ENCODE measurements at places on chromosomes 5 and 9. TPM values are rescaled to one million over a fixed set of nuclear protein-coding genes. Genes with fewer than 3 reads are reported as not detected.

GRCh38 chr5:98935206-98935605 is 6.4 kb upstream of the CHD1 start:
- no peaks in the 10 kb centered on the region for H3K27me3 ChIP-seq
- H3K4me1 ChIP-seq, result peaks cover 35% of the 10 kb centered on the region
- H3K4me3 ChIP-seq, result no peak overlapping the region
- DNase-seq, result no peak
- H3K36me3 ChIP-seq, result no peaks in the 10 kb centered on the region
- H3K27ac ChIP-seq, result no peak overlapping the region

DNA sequence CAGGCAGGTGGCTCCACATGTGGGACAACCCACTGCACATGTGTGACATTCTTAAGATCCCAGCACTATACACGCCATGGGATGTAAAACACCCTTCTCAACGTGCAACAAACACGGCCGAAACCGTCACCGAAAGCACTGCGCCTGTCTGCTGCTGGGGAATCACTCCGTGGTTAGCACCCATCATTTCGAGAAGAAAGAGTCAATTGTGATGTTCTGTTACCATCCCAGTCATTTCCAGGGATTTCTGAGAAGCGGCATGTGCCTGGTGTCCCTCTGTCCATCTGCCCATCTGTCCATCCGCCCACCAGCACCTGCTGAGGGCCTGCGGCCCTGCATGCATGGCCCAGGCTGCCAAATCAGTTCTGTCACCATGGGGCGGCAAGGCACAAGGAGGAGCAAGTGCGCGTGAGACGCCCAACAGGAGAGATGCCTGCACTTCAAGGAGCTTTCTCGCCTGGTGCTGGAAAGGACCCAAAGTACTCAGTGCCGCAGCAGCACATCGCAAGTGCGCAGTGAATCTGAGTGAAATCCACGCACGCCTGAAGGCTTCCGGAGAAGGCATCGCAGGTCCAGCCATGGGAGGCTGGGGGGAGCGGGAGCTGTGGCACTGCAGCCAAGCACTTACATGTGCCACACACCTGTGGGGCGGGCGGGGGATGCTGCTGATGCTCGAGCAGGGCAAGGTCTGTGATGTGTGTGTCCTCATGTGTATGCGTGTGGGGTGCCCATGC is 38.0 kb downstream of the VAV2 start:
- peaks cover 29% of the 10 kb centered on the region for H3K4me1 ChIP-seq
- no peak overlapping the region for H3K27ac ChIP-seq
- H3K36me3 ChIP-seq, result no peaks in the 10 kb centered on the region
- DNase-seq, result no peak
- no peak overlapping the region for H3K4me3 ChIP-seq
- H3K27me3 ChIP-seq, result no peaks in the 10 kb centered on the region

DNA sequence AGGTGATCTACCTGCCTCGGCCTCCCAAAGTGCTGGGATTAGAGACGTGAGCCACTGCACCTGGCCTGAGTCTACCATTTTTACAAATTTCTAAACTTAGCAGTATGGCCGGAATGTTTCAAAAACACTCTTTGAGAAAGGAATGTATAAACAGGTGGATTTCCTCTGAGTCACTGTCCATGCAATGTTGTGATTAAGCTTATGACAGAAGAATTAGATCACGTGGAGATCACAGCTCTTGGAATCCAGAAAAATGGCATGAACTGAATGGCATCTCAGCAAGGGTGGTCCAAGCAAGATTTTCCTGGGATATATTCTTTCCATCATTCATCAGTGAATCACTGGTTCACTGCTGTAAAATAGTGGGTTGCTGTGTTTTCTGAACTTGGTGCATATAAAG is 865.0 kb downstream of the PTPRD start:
- no peak overlapping the region for H3K27ac ChIP-seq
- no peaks in the 10 kb centered on the region for H3K27me3 ChIP-seq
- no peaks in the 10 kb centered on the region for H3K36me3 ChIP-seq
- H3K4me1 ChIP-seq, result no peaks in the 10 kb centered on the region
- no peak for DNase-seq

DNA sequence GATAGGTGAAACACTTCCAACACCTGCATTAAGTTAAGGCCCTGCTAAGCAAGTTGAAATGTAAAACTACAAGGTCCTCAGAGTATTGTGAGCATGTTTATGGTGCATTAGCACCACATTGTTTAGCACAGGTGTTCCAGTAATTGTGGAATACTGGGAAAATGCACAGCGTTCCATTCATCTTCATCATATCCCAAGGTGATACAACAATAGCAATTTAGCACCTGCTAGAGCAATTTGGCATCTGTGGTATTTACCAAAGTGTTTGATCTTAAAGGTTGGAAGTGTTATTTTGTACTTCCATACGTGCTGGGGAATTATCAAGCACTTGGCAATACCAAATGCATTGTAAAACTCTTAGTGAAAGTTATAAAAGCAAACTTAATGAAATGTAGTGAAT is 266.8 kb downstream of the CYLC2 start:
- no peaks in the 10 kb centered on the region for H3K27me3 ChIP-seq
- H3K4me1 ChIP-seq, result no peaks in the 10 kb centered on the region
- H3K27ac ChIP-seq, result no peak overlapping the region
- no peaks in the 10 kb centered on the region for H3K36me3 ChIP-seq
- H3K4me3 ChIP-seq, result no peak overlapping the region

DNA sequence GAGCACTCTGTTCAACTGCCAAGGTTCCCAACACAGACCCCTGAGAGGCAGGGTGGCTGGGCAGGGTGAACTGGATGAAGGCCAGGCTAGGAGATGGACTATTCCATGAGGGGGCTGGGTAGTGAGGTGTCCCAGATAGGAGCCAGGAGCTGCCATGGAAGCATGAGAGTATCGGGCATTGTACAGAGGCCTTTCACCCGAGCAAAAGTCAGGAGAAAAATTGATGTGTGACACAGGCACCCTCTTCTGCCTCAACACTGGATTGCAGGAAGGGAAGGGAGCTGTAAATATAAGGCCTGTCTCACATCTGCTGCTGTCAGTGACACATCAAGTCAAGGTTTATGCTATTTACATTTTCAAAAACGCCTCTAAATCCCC is 74.6 kb downstream of the UBAP1 start:
- H3K27me3 ChIP-seq, result no peaks in the 10 kb centered on the region
- H3K36me3 ChIP-seq, result peaks cover 44% of the 10 kb centered on the region
- no peak overlapping the region for H3K4me3 ChIP-seq
- DNase-seq, result no peak

DNA sequence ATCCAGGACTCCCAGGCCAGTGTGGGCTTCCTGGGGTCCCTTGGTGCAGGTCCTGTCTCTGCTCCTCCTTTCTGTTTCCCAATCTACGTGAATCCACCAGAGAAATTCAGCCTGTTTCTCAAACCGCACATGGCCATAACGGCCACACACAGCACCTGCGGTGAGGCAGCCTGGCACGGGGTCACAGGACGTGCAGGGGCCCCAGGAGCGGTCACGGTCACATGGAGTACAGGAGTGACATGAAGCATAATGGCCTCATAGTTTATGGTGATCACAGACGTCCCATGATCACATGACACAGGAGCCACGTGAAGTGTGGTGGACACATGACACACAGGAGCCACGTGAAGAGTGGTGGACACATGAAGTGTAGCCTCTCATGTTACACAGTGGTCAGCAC is 248.5 kb upstream of the IRX4 start:
- H3K4me1 ChIP-seq, result no peaks in the 10 kb centered on the region
- no peak overlapping the region for H3K27ac ChIP-seq
- no peak for DNase-seq
- no peaks in the 10 kb centered on the region for H3K36me3 ChIP-seq
- H3K4me3 ChIP-seq, result no peak overlapping the region

GRCh38 chr5:1564182-1564748 is 40.5 kb upstream of the LPCAT1 start:
- DNase-seq, result peak; percentile 74
- no peaks in the 10 kb centered on the region for H3K36me3 ChIP-seq
- H3K4me1 ChIP-seq, result peaks cover 7% of the 10 kb centered on the region
- no peaks in the 10 kb centered on the region for H3K27me3 ChIP-seq
- H3K27ac ChIP-seq, result no peak overlapping the region
- H3K4me3 ChIP-seq, result no peak overlapping the region

GRCh38 chr5:107542831-107543231 is 127.9 kb downstream of the EFNA5 start:
- no peaks in the 10 kb centered on the region for H3K27me3 ChIP-seq
- peak; percentile 91 for DNase-seq
- peak overlapping the region; percentile 83 for H3K27ac ChIP-seq
- H3K4me1 ChIP-seq, result peaks cover 37% of the 10 kb centered on the region

- H3K4me1 ChIP-seq, result no peaks in the 10 kb centered on the region
- H3K27me3 ChIP-seq, result peaks cover 3% of the 10 kb centered on the region
- no peaks in the 10 kb centered on the region for H3K36me3 ChIP-seq
- H3K27ac ChIP-seq, result no peak overlapping the region
These were observed 28.5 kb upstream of the LRRC14B start for GRCh38 chr5:162565-163337.

- H3K4me3 ChIP-seq, result no peak overlapping the region
- no peak overlapping the region for H3K27ac ChIP-seq
- no peak for DNase-seq
- H3K27me3 ChIP-seq, result no peaks in the 10 kb centered on the region
These were observed 283.9 kb upstream of the RFX3 start for GRCh38 chr9:3809724-3810123.

GRCh38 chr9:134704498-134704897 is 62.9 kb downstream of the COL5A1 start:
- H3K27me3 ChIP-seq, result peaks cover 28% of the 10 kb centered on the region
- H3K27ac ChIP-seq, result no peak overlapping the region
- no peaks in the 10 kb centered on the region for H3K36me3 ChIP-seq
- H3K4me1 ChIP-seq, result peaks cover 26% of the 10 kb centered on the region
- DNase-seq, result no peak
- H3K4me3 ChIP-seq, result no peak overlapping the region

- H3K4me3 ChIP-seq, result no peak overlapping the region
- H3K27ac ChIP-seq, result peak overlapping the region; percentile 56
- peaks cover 4% of the 10 kb centered on the region for H3K4me1 ChIP-seq
- no peaks in the 10 kb centered on the region for H3K27me3 ChIP-seq
- DNase-seq, result no peak
These were observed 148.3 kb upstream of the PIK3R1 start for GRCh38 chr5:68067291-68067690.

GRCh38 chr9:78261403-78262001 is 25.6 kb downstream of the CEP78 start:
- no peaks in the 10 kb centered on the region for H3K27me3 ChIP-seq
- no peaks in the 10 kb centered on the region for H3K4me1 ChIP-seq
- DNase-seq, result no peak
- no peak overlapping the region for H3K4me3 ChIP-seq
- no peak overlapping the region for H3K27ac ChIP-seq

DNA sequence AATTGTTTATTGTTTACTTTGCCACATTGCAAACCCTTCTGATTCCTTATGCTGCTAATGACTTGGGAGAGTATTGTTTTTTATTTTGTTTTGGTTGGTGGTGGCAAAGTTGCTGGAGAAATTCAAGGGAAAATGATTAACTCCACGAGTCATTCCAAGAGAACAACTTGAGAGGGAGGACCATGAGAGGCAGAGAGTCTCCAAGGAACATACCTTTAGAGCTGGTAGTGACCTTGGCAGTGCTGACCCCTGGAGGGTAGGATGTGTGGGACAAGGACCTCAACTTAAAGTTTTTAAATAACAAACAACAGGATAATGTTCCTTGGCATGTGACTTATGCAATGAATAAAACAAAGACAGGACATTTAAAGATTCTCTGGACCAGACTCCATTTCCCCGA is 139.7 kb downstream of the LRRC70 start:
- no peak overlapping the region for H3K4me3 ChIP-seq
- no peaks in the 10 kb centered on the region for H3K4me1 ChIP-seq
- no peaks in the 10 kb centered on the region for H3K27me3 ChIP-seq
- DNase-seq, result no peak

DNA sequence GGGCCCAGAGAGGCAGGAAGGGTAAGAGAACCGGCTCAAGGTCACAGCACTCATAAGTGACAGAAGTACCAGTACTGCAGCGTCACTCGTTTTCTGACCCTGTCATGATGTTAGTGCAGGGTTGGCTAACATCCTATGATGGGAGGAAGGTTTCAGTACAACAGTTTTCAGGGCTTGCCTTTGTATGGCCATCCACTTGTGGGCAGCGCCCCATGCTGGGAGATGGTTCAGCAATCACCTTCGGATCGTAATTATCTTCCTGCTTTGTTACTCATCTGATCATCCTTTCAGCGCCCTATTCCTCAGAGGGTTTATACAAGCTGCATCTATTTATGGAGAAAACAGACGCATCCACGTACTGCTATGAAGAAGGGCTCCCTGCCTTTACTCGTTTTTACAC is 2.4 kb downstream of the MAP1B start:
- peaks cover 23% of the 10 kb centered on the region for H3K27me3 ChIP-seq
- peak overlapping the region; percentile 65 for H3K4me3 ChIP-seq
- no peaks in the 10 kb centered on the region for H3K36me3 ChIP-seq
- no peak for DNase-seq
- peaks cover 20% of the 10 kb centered on the region for H3K4me1 ChIP-seq

- H3K27ac ChIP-seq, result no peak overlapping the region
- peaks cover 6% of the 10 kb centered on the region for H3K4me1 ChIP-seq
- no peaks in the 10 kb centered on the region for H3K27me3 ChIP-seq
- H3K36me3 ChIP-seq, result peaks cover 11% of the 10 kb centered on the region
- H3K4me3 ChIP-seq, result no peak overlapping the region
These were observed 134.2 kb upstream of the RASGRF2 start for GRCh38 chr5:80825786-80826460.

DNA sequence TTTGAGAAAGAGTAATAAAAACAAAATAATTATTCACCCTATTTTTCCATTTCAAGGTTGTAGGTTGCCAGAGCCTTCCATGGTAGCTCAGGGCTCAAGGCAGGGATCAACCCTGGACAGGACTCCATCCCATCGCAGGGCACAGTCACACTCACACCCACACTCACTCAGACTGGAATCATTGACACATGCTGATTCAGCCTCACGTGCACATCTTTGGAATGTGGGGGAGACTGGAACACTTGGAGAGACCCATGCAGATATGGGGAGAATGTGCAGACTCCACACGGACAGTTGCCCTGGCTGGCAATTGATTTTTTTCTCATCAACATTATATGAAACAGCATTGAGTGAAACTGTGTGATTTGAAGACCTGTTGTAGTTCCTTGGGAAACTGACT is 234.1 kb downstream of the ADGRV1 start:
- H3K36me3 ChIP-seq, result no peaks in the 10 kb centered on the region
- no peak for DNase-seq
- H3K4me1 ChIP-seq, result no peaks in the 10 kb centered on the region
- no peaks in the 10 kb centered on the region for H3K27me3 ChIP-seq
- no peak overlapping the region for H3K4me3 ChIP-seq
- no peak overlapping the region for H3K27ac ChIP-seq

- peaks cover 89% of the 10 kb centered on the region for H3K36me3 ChIP-seq
- no peak overlapping the region for H3K27ac ChIP-seq
These were observed 25.9 kb downstream of the MTRR start for GRCh38 chr5:7894860-7895259.

GRCh38 chr5:150541397-150541675 is 33.4 kb downstream of the NDST1 start:
- no peak for DNase-seq
- H3K27ac ChIP-seq, result peak overlapping the region; percentile 56
- H3K36me3 ChIP-seq, result peaks cover 81% of the 10 kb centered on the region
- H3K4me3 ChIP-seq, result no peak overlapping the region
- H3K4me1 ChIP-seq, result peaks cover 20% of the 10 kb centered on the region

GABRA1 gene
- not detected for total RNA-seq

MRPS27 gene
- total RNA-seq, result 52.9 TPM

PALM2AKAP2 gene
- total RNA-seq, result 1.8 TPM

BAAT gene
- total RNA-seq, result not detected

DRD1 gene
- total RNA-seq, result not detected

QRFP gene
- not detected for total RNA-seq

WDR38 gene
- not detected for total RNA-seq

DDX4 gene
- not detected for total RNA-seq

PCDHA11 gene
- not detected for total RNA-seq

MYORG gene
- 6.4 TPM for total RNA-seq

ENC1 gene
- total RNA-seq, result 6.4 TPM

PHYHD1 gene
- total RNA-seq, result 73.5 TPM

GMCL2 gene
- not detected for total RNA-seq

PGM5 gene
- total RNA-seq, result 5.9 TPM

NTRK2 gene
- 11.3 TPM for total RNA-seq

Measured in suprapubic skin (tissue), 4 donors.